ENCODE measurements at places on chromosomes 11 and 22.

DNA sequence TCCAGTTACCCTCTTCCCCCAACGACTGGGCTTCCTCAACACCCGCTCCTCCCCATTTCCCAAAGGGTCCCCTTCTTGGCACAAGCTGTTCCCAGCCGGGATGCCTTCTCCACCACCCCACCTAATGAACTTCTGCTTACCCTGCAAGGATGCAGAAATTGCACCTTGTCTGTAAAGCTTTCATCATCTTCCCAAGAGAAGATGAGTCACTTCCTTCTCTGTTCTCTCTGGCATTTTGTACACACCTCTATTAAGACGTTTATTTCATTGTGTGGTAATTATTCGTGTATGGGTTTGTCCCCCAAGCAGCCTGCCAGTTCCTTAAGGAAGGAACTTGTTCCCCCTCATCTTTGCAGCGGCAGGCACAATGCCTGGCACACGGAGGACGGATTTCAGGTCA, 351.1 kb downstream of the CADM1 start:
- DNase-seq = no peak

GRCh38 chr11:33055375-33055774, 16.0 kb downstream of the TCP11L1 start:
- DNase-seq = no peak

- DNase-seq = no peak
These were observed 8.5 kb upstream of the OR8B12 start for GRCh38 chr11:124551987-124552386.

- no peak for DNase-seq
These were observed 444.2 kb downstream of the CNTN5 start for GRCh38 chr11:99464985-99465384.

- peak; percentile 80 for DNase-seq
These were observed 14.0 kb upstream of the SLC43A3 start for GRCh38 chr11:57440744-57441414.

DNA sequence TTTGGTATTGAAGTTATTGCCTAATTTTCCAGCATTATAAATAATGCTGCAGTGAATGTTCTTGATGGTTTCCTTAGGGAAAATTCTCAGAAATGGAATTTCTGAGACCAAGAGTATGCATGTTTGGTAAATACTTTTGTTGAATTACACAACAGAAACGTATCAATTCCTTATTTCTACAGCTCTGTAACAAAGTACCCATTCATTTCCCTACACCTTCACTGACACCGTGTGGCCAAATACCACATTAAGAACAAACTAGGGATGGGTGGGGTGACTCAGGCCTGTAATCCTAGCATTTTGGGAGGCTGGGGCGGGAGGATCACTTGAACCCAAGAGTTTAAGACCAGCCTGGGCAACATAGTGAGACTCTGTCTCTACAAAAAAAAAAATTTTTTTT, 21.8 kb downstream of the MCAM start:
- no peak for DNase-seq

GRCh38 chr22:39176143-39176713, 23.7 kb upstream of the CBX7 start:
- no peak for DNase-seq

DNA sequence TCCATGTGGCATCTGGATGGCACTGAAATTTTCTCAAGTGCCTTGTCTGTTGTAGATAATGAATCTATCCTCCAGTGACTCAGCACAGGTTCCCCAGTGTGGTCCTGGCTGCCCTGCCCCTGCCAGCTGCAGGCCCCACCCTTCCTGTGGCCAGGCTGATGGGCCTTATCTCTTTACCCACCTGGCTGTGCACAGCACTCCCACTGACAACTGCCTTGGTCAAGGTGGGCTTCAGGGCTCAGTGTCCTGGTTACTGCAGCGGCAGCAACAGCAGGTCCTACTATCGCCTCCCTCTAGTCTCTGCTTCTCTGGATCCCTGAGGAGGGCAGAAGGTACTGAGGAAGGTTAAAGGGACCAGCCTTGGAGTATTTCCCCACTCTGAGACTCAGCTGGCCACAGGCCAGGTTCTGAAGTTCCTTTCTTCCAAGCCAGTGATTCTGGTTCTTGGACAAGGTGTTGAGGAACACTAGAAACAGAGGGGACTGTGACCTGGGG, 3.1 kb downstream of the HMBS start:
- no peak for DNase-seq

GRCh38 chr11:110919241-110919922, 207.1 kb upstream of the ARHGAP20 start:
- no peak for DNase-seq

DNA sequence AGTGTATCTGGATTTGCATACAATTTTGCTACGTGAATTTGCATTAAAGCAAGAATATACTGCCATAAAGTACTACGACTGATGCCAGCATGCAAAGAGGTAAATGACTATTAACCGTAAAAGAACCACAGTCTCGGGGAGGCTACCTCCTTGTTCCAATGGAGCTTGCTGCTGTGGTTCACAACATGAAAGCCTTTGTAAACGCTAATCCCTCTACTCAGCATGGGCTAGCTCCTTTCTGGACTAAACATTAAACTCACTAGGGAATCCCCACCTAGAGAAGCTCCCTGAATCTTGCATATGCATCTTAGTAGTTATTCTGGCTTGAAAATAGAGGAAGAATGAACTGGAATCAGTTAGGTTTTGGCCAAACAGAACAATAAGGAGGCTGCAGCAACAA, 60.5 kb upstream of the ARHGAP32 start:
- no peak for DNase-seq
